B cell (primary cell): ENCODE measurements at places on chromosomes 3 and 15. TPM values are rescaled to one million over a fixed set of nuclear protein-coding genes. Genes with fewer than 3 reads are reported as not detected.

- no peak overlapping the region for H3K4me3 ChIP-seq
- peaks cover 41% of the 10 kb centered on the region for H3K4me1 ChIP-seq
- H3K27me3 ChIP-seq: no peaks in the 10 kb centered on the region
- H3K27ac ChIP-seq: no peak overlapping the region
These were observed 14.3 kb downstream of the KAT2B start for GRCh38 chr3:20054549-20054987.

DNA sequence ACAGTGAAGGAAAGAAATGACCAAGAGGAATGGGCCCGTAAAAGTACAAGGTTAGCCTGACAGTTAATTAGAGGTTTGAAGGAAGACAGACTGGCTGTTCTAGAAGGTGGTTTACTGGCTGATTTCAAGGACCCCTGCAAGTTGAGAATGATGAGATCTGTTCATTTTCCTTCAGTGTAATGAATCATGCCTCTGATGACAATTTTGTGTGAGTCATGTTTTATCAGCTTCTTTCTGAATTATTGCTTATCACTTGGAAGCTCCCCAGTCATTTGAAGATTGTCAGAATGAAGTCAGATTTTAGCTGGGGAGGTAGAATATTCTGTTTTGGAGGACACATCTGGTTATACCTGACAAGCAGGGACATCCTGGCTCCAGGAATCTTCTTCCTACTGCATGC is 50.6 kb downstream of the DRD3 start:
- H3K27ac ChIP-seq: no peak overlapping the region
- H3K36me3 ChIP-seq: no peaks in the 10 kb centered on the region
- no peak overlapping the region for H3K4me3 ChIP-seq

DNA sequence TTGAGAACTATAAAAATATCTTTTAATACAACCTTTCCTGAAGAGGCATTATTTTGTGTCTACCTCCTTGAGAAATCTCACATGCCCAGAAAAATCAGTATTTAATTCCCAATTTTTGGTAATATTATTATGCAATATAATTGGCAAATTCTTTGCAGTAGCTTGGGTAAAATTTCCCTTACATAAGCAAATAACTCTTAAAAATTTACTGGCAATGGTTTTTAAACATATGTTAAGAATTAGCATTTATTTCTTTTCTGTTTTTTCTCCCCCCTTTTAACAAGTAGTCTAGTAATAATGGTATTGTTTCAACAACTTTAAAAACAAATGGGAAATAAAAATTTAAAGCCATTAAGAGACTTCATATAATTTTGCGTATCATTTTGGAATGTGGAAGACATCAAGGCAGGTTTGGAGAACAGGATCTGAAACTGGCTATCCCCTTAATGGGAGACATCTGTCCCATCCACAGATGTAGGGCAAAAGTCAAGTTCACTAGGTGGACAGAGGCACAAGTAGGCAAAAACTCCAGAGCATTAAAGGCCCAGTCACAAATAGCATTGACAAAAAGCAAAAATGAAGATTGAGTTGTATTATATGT is 89.6 kb upstream of the AADACL2 start:
- H3K4me1 ChIP-seq: no peaks in the 10 kb centered on the region
- H3K27ac ChIP-seq: no peak overlapping the region
- H3K27me3 ChIP-seq: no peaks in the 10 kb centered on the region
- no peak for DNase-seq

DNA sequence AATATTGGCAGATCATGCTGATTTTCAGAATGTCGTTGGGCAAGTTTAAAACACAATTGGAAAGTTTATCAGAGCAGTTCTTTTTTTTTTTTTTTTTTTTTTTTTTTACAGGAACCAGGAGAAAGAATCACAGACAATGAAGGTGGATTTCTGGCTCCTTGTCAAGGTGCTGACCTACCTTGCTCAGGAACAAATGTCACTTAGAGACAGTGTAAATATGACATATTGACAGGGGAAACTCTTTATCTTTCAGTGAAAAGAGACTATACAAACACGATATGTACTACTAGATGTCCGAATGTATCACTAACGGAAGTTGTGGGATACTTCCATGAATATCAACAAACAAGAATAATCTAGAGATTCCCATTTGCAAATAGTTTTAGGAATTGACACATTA is 237.3 kb downstream of the FMN1 start:
- no peak overlapping the region for H3K27ac ChIP-seq
- H3K4me1 ChIP-seq: no peaks in the 10 kb centered on the region
- no peak for DNase-seq
- no peaks in the 10 kb centered on the region for H3K36me3 ChIP-seq
- no peak overlapping the region for H3K4me3 ChIP-seq

- no peak for DNase-seq
- no peaks in the 10 kb centered on the region for H3K4me1 ChIP-seq
- no peak overlapping the region for H3K4me3 ChIP-seq
- H3K27me3 ChIP-seq: no peaks in the 10 kb centered on the region
- H3K27ac ChIP-seq: no peak overlapping the region
These were observed 28.4 kb downstream of the IGF1R start for GRCh38 chr15:98676586-98677270.

DNA sequence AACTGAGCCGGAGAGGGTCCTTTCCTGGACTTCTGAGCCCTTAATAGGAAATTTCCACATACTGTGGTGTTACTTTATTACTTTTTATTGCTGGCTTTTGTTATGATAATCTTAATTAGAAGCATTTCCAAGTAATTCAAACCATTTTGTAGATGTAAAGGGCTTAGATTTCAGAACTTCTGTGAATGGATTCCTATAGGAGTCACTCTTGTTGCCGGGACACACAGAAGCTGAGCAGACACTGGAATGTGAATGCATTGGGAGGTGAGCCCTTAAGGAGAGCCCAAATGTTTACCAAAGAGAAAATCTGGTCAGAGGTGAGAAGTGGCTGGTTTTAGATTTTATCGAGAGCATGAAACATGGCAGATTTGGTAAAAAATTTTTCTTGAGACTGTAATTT is 87.4 kb downstream of the FNDC3B start:
- H3K36me3 ChIP-seq: peaks cover 2% of the 10 kb centered on the region
- no peak overlapping the region for H3K4me3 ChIP-seq
- no peak overlapping the region for H3K27ac ChIP-seq
- peaks cover 8% of the 10 kb centered on the region for H3K27me3 ChIP-seq

- H3K36me3 ChIP-seq: peaks cover 9% of the 10 kb centered on the region
- H3K4me1 ChIP-seq: peaks cover 26% of the 10 kb centered on the region
- no peak overlapping the region for H3K4me3 ChIP-seq
These were observed 83.8 kb downstream of the MBNL1 start for GRCh38 chr3:152352554-152352953.

- no peak overlapping the region for H3K4me3 ChIP-seq
- H3K36me3 ChIP-seq: no peaks in the 10 kb centered on the region
- no peak overlapping the region for H3K27ac ChIP-seq
- peaks cover 18% of the 10 kb centered on the region for H3K4me1 ChIP-seq
- no peak for DNase-seq
These were observed 60.0 kb upstream of the IL12A start for GRCh38 chr3:159928666-159929065.

DNA sequence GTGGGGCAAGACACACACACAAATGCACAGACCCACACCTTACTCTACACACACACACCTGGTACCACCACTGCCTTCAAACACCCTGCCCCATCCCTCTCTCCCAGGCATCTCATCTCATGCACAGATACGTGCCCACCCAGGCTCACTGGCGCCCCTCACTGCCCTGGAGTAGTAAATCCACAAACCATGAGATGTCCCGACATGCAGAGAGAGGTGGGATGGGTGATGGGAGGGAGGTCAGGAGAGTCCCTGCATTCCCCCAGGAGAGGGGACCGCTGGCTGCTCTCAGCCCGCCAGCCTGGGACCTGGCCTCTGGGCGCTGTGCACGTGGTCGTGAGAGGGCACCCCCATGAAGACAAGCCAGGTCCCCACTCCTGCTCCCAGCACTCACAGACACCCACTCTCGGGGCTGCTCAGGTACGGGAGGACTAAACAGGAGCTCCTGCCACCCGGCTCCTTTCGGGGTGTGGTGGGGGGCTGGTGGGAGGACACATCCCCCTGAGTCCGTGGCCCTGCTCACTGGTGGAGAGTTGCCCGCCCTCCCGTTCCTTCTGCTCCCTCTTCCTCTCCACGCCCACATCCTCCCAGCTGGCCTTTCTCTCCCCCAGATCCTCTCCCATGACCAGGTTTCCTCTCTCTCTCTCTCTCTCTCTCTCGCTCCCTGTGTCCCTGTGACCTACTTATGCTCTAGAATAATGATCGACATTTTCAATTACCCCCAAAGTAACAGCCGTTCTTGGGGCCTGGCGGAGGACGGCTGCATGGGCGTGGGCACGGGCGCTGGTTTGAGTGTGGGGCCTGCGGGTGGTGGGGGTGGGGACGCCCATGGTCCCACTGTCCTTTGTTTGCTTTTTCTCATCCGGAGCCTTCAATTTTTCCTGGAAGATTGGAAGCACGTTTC is 18.9 kb upstream of the CSPG4 start:
- H3K27me3 ChIP-seq: peaks cover 9% of the 10 kb centered on the region
- H3K4me3 ChIP-seq: no peak overlapping the region
- H3K27ac ChIP-seq: no peak overlapping the region
- no peaks in the 10 kb centered on the region for H3K36me3 ChIP-seq
- no peak for DNase-seq

- H3K27me3 ChIP-seq: no peaks in the 10 kb centered on the region
- DNase-seq: no peak
- H3K36me3 ChIP-seq: no peaks in the 10 kb centered on the region
These were observed 795 bp downstream of the LAMB2 start for GRCh38 chr3:49132073-49132436.

DNA sequence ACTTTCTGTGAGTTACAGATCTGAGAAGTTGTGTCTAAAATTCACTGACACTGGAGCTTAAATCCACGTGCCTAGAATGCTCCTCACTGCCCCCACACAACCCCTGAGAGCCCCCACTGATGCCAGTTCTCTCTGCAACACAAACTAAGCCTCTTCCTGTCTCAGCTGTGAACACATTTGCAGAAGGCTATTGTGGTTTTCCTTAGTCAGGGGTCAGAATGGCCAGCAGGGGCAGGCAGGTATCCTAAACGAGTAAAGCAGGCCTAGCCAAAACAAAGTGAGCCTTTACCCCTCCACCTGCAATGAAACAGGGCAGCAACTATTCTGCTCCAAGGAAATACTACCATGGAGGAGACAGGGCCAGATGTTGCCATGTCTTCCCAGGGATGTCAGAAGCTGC is 78.6 kb downstream of the FHIT start:
- DNase-seq: no peak
- H3K27ac ChIP-seq: no peak overlapping the region
- no peaks in the 10 kb centered on the region for H3K4me1 ChIP-seq
- no peak overlapping the region for H3K4me3 ChIP-seq

DNA sequence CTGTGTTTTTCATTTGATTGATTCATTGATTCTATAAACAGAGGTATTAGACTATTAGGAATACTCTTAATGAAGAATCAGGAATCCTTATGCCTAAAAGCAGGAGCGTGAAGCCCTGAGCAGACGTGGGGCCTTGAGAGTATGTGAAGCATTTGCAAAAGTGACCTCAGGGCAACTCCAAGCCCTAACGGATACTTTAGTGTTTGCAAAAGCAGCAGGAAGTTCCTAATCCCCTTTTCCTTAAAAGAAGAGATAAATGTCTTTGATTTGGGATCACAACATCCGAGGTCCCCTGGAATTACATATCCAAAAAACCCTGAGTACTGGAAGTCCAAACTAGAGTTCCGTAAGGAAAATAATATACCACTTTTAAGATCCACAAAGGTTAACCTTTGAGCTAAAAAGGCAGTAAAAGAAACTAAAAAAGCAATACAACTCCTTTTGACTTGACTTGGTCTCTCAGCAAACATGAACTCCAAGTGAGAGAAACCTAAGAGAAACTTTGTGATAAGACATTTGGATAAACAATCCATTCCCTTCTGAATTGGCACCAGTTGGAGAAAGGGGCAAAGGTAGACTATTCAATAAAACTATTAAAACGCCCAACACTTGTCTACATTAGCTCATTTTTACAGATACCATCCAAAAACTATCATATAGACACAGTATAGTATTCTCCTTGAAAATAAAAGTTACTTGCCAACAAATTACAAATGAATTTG is 27.4 kb downstream of the PRTG start:
- no peaks in the 10 kb centered on the region for H3K4me1 ChIP-seq
- H3K36me3 ChIP-seq: no peaks in the 10 kb centered on the region
- H3K4me3 ChIP-seq: no peak overlapping the region
- no peak for DNase-seq
- H3K27ac ChIP-seq: no peak overlapping the region
- no peaks in the 10 kb centered on the region for H3K27me3 ChIP-seq

- no peaks in the 10 kb centered on the region for H3K27me3 ChIP-seq
- DNase-seq: no peak
- H3K36me3 ChIP-seq: no peaks in the 10 kb centered on the region
- H3K27ac ChIP-seq: no peak overlapping the region
- H3K4me1 ChIP-seq: peaks cover 4% of the 10 kb centered on the region
- no peak overlapping the region for H3K4me3 ChIP-seq
These were observed 39.3 kb upstream of the USP3 start for GRCh38 chr15:63465104-63465503.

GRCh38 chr3:52313774-52314188 is 2.3 kb upstream of the DNAH1 start:
- H3K4me3 ChIP-seq: no peak overlapping the region
- no peaks in the 10 kb centered on the region for H3K27me3 ChIP-seq
- peak; percentile 79 for DNase-seq
- peaks cover 4% of the 10 kb centered on the region for H3K36me3 ChIP-seq
- H3K4me1 ChIP-seq: peaks cover 61% of the 10 kb centered on the region

DNA sequence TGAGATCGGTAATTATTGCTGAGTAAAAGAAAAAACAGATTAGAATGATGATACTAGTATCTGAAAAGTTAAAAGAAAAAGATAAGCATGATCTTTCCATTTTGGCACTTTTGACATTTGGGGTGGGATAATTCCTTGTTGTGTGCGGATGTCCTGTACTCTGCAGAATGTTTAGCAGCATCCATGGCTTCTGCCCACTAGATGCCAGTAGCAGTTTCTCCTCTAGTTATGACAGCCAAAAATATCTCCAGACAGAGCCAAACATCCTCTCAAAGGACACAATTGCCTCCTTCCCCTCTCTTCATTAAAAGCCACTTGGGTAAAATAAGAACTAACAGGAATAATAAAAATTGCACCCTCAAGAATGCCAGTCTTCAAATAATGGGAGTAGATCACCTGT is 468.8 kb upstream of the GRM7 start:
- H3K27me3 ChIP-seq: no peaks in the 10 kb centered on the region
- no peak overlapping the region for H3K4me3 ChIP-seq
- no peaks in the 10 kb centered on the region for H3K36me3 ChIP-seq
- H3K27ac ChIP-seq: no peak overlapping the region

GRCh38 chr3:76879959-76880358 is 159.9 kb upstream of the ROBO2 start:
- H3K27ac ChIP-seq: no peak overlapping the region
- no peak overlapping the region for H3K4me3 ChIP-seq
- H3K4me1 ChIP-seq: no peaks in the 10 kb centered on the region
- H3K27me3 ChIP-seq: no peaks in the 10 kb centered on the region
- H3K36me3 ChIP-seq: no peaks in the 10 kb centered on the region

DNA sequence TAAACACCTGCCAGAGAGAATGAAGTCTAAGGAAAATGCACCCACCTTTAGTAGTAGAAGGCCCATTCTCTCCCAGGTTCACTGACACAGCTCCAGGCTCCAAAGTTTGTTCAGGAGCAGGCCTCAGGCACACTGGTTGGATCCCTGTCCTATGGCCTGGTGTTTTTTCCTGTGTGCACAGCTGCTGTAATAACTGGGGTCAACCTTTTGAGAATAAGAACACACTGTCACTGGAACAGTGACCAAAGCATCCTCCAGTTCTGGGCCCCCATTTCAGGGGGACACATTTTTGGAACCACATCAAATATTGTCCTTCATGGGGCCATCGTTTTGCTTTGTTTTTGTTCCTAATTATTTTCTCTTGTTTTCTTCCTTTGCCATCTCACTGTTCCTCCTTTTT is 95.8 kb downstream of the ARNT2 start:
- DNase-seq: no peak
- H3K4me1 ChIP-seq: no peaks in the 10 kb centered on the region
- no peak overlapping the region for H3K27ac ChIP-seq
- H3K27me3 ChIP-seq: no peaks in the 10 kb centered on the region

C3orf70 gene
- not detected in 2 replicates for total RNA-seq

ALDH1L1 gene
- total RNA-seq: not detected in 2 replicates
